ENCODE measurements at places on chromosomes 2 and 18.

DNA sequence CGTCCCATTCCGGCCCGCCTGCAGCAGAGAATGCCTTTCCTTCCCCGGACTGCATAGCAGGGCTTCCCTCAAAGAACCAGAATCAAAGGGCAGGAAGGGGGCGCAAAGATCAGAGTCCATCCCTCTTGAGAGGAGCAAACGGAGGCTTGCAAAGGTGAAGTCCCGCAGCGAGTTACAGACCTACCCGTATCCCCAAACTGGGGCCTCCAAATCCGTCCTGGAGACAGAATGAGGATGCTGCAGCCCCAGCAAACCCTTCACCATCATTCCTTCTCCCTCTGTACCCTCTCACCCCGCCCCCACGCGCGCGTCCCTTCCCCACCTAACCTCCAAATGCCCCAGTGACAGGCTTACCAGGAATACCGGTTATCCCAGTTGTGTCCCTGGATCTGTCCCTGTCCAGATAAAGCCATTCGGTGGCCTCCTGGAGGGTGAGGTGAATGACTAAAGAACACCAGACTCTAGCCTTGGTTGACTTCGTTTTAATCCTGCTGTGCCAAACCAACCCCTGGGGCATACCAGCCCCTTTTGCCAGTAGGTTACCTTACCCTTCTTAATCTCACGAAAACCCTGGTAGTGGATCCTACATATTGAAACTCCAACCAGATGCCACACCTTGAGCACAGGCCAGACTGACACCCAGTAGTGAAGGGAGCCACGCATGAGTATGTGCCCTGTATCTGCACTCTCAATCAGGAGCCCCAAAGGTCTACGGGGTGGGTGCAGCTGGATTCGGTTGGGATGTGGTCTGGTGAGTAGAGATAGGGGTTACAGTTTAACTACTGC is 961 bp upstream of the SLC40A1 start:
- DNase-seq, result no peak

GRCh38 chr2:202108345-202108744 is 35.3 kb downstream of the KIAA2012 start:
- DNase-seq, result no peak

- DNase-seq, result no peak
Measured at GRCh38 chr18:51135364-51135763, 62.1 kb downstream of the MEX3C start.

DNA sequence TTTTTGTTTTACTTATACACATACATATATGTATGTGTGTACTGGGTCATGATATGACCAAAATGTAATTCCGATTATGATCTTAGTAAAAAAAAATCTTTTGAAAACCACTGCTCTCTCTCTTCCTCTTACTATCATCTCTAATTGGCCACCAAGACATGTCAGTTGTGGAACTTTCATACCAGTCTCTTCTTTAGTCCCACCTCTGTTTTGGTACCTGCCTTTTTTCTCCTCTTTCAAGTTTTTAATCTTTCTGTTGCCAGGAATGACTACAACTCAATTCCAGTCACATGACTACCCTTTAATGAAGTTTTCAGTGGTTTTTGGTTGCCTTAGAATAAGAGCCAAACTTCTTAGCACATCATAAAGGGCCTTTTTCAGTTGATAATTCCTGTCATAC is 17.1 kb downstream of the RBM44 start:
- no peak for DNase-seq

DNA sequence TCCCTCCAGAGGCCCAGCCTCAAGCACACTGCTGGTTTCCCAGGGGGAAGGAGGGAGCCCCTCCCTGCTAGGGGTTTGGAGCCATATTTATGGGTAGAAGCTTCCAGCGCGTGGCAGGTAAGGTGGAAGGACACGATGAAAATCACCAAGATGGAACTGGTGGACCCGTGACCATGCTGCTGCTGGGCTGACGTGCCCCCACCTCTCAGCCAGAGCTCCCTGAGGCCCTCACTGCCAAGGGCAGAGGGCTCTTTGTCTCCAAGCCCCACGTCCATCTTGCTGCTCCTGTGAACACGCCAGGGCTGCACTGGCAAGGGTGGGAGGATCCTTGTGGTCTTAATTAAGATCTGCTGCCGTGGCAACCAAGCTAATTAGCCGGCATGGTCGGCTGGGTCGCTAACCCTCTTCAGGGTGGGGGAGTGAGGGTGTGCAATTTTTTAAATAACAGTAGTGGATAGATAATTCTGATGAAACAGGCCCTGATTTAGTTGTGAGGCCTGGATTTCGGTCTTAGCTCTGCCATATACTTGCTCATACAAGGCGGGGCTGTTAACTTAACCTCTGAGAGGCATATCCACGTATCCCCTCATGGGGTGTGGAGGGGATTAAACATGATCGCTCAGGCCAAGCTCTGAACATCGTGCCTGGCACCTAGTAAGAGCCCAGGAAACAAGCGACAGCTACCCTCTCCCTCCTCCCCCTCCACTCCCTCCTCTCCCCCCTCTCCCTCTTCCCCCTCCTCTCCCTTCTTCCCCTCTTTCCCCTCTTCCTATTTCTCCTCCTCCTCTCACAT is 232.8 kb downstream of the CELF4 start:
- DNase-seq, result no peak

DNA sequence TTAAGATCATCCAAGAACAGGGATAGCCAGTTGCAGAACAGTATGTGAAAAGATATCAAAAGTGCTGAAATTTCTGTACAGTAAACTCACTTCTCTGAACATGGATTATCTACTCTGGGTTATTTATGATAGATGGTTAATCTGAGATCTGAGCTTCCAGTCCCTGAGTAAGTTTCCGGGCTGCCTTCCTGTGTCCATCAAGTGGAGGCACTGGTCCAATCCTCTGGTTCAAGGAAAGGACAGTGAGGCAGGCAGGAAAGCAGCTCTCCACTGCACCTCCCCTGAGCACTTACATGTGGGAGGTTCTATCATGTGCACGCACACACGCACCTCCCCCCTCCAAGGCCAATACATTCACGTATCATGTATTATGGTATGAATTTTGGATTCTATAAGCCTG is 32.5 kb downstream of the GPR45 start:
- DNase-seq, result no peak

GRCh38 chr18:47108373-47108772 is 41.9 kb downstream of the HDHD2 start:
- DNase-seq, result no peak

DNA sequence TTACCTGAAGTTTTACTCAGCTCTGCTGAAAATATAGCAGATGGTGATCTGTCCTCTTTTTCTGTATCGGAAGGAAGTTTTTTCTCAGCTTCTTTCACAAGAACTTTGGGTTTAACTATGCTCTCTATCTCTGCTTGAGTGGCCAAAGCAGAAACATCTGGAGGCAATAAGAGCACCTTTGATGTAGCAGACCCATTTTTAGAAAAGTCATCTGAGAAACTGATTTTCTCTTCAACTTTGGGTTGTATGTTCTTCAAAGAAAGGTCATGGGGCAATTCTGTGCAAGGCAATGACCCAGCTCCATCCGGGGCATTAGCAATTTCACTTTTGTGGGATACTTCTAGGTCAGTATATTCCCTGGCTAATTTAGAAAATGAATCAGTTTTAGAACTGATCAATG is 25.2 kb downstream of the RTN4 start:
- DNase-seq, result no peak

GRCh38 chr2:79009388-79009787 is 16.1 kb upstream of the REG3G start:
- DNase-seq, result no peak

Data from B cell (primary cell).